ENCODE measurements at places on chromosomes 3 and 15.

GRCh38 chr3:196931157-196931556 is 11.2 kb downstream of the NCBP2 start:
- peaks cover 60% of the 10 kb centered on the region for H3K36me3 ChIP-seq
- H3K27ac ChIP-seq, result no peak overlapping the region
- no peak overlapping the region for H3K4me3 ChIP-seq
- no peaks in the 10 kb centered on the region for H3K4me1 ChIP-seq

- H3K27ac ChIP-seq, result no peak overlapping the region
- no peaks in the 10 kb centered on the region for H3K27me3 ChIP-seq
- no peaks in the 10 kb centered on the region for H3K36me3 ChIP-seq
- no peak for DNase-seq
Observed at GRCh38 chr15:74817370-74817737, 4.7 kb downstream of the LMAN1L start.

- no peaks in the 10 kb centered on the region for H3K27me3 ChIP-seq
- no peaks in the 10 kb centered on the region for H3K36me3 ChIP-seq
- H3K27ac ChIP-seq, result no peak overlapping the region
- DNase-seq, result no peak
- no peak overlapping the region for H3K4me3 ChIP-seq
- no peaks in the 10 kb centered on the region for H3K4me1 ChIP-seq
Observed at GRCh38 chr3:167851171-167851570, 115.7 kb downstream of the SERPINI1 start.

DNA sequence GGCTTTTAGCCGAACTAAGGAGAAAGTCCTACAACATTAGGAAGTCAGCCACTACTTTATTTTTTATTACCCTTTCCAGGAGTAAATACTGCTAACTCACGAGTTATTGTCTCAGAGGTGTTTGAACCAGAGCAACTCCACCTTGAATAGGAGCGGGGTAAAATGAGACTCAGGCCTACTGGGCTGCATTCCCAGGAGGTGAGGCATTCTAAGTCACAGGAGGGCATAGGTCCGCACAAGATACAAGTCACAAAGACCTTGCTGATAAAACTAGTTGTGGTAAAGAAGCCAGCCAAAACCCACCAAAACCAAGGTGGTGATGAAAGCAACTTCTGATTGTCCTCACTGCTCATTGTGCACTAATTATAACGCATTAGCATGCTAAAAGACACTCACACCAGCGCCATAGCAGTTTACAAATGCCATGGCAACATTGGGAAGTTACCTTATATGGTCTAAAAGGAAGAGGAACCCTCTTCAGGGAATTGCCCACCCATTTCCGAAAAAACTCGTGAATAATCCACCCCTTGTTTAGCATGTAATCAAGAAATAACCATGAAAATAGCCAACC is 555.9 kb downstream of the IGSF11 start:
- no peak overlapping the region for H3K27ac ChIP-seq
- no peak for DNase-seq
- no peaks in the 10 kb centered on the region for H3K27me3 ChIP-seq
- H3K4me1 ChIP-seq, result no peaks in the 10 kb centered on the region
- no peaks in the 10 kb centered on the region for H3K36me3 ChIP-seq

- DNase-seq, result no peak
- no peak overlapping the region for H3K4me3 ChIP-seq
- H3K27me3 ChIP-seq, result no peaks in the 10 kb centered on the region
- peaks cover 2% of the 10 kb centered on the region for H3K4me1 ChIP-seq
Observed at GRCh38 chr3:175077216-175077615, 218.1 kb downstream of the NAALADL2 start.

DNA sequence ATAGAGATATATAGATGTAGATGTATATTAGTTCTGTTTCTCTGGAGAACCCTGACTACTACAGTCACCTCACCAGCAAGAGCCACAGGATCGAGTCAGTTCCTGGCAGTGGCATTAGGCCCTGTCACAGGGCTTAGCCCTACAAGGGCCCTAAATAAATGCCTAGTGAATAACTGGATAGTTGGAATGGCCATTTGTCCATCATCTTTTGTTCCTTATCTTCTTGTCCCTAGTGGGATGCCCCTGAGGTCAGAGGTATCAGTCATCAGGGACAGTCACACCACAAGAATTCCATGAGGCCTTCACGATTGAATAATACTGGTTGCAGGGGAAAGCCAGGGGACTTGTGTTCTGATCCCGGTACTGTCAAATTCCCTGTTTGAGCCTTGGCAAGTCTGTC is 204.9 kb upstream of the PPP2R3A start:
- H3K27me3 ChIP-seq, result no peaks in the 10 kb centered on the region
- no peaks in the 10 kb centered on the region for H3K4me1 ChIP-seq
- H3K27ac ChIP-seq, result no peak overlapping the region
- H3K36me3 ChIP-seq, result no peaks in the 10 kb centered on the region
- no peak for DNase-seq

- H3K4me3 ChIP-seq, result no peak overlapping the region
- H3K36me3 ChIP-seq, result no peaks in the 10 kb centered on the region
- H3K27me3 ChIP-seq, result no peaks in the 10 kb centered on the region
- no peak for DNase-seq
Observed at GRCh38 chr3:19248143-19248542, 99.8 kb downstream of the KCNH8 start.

DNA sequence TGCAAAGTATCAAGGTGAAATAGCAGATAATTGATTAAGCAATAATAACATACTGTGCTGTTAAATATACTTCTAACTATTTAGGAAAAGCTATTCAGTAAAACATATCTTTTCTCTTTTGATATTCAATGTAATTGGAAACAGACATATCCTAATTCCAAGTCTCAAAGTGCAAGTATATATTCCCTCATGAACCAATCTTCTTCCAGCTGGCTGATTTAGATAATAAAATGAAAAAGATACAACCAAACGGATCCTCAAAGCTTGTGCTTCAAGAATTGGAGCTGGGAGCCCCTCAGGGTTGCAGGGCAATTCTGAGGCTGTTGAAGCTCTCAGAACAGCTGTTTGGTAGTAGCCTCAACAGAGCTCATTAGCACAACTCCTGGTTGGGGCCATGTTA is 236.6 kb downstream of the ZIC1 start:
- peaks cover 2% of the 10 kb centered on the region for H3K4me1 ChIP-seq
- H3K4me3 ChIP-seq, result no peak overlapping the region
- no peak overlapping the region for H3K27ac ChIP-seq
- H3K36me3 ChIP-seq, result no peaks in the 10 kb centered on the region
- H3K27me3 ChIP-seq, result no peaks in the 10 kb centered on the region
